Activated CD4-positive, alpha-beta T cell treated with anti-CD3 and anti-CD28 coated beads, Interleukin-2, amount 50 U/mL, for 24 hours (primary cell): ENCODE measurements at places on chromosomes 12 and 14.

DNA sequence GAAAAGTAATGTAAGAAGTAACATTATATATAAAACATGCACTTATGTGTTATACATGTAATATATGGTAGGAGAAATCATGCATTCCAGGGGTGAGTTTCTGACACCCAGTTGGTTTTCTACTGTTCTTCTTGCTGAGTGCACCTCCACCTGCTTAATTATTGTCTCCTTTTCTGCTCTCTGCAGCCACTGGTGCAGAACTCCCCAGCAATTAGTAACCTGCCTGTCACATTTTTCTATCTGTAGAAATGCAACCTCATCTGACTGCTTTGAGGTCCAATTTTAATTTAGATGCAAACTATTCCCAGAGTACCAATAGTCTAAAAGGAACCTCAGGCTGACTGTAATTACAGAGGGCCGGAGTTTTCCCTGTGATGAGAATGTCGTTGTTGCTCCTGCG, 842.1 kb downstream of the AACS start:
- DNase-seq = no peak

- DNase-seq = no peak
Measured at GRCh38 chr12:54141431-54142113, 47.2 kb downstream of the SMUG1 start.

- DNase-seq = no peak
Measured at GRCh38 chr14:72549026-72549425, 344.9 kb downstream of the DPF3 start.

DNA sequence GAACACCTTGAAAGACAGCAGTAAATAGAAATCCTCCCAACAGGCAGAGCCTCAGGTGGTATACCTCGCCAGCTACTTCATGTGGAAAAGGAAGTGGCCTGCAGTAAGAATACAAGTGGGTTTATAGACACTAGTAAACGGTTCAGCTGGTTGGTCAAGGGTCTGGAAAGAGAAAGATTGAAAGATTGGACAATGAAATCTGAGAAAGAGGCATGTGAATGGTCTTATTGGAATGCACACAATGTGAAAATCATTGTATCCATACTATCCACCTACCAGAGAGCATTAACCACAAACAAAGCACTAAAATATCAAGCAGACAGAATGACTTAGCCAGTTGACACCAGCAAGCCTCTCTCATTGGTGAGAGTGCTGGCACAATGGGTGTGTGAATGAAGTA, 98.2 kb downstream of the SSPN start:
- DNase-seq = no peak

DNA sequence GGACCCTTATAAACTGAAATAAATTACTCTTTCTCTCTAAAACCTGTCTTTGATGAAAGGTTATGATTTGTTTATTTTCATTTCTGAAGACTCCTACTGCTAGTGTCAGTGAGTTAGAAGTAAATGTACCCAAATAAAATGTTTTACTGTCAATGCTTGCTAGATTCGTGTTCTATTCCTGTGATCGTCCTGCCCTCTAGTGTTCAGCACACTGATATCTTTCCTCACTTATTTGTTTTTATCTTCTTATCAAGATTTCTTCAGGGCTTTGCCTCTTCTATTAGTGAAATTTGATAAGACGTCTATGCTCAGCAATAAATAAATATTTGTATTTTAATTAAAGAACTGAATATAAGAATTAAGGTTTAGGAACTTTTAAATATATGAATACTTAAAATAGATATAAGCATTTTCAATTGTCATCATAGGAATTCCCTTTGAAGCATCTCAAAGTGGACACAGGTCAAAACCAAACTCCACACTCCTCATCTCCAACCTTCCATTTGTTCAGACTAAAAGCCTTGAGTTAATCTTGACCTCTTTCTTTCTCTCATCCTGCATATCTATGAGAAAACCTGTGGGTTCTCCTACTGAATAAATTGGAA, 75.8 kb downstream of the C12orf50 start:
- DNase-seq = no peak

DNA sequence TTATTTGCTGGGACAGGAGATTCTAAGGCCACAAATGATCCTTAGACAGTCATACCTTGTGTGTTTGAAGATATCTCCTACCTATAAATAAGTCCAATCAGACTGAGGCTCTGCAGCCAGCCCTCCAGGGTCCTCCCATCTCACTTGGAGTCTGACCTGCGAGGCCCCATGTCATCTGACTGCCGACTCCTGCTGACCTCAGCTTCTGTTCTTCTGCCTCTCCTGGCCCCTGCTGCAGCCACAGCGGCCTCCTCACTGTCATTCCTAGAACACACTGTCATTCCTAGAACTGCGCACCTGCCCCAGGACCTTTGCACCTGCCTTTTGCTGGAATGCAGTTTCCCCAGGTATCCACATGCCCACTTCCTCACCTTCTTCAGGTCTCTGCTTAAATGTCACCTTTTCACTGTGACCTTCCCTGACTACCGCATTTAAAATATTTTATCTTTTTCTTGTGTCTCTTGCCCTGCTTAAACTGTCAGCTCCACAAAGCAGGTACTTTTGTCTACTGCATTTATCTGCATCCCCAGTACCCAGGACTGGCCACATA, 56.5 kb upstream of the RIN3 start:
- no peak for DNase-seq

GRCh38 chr12:120977531-120978295, 630 bp upstream of the HNF1A start:
- no peak for DNase-seq

DNA sequence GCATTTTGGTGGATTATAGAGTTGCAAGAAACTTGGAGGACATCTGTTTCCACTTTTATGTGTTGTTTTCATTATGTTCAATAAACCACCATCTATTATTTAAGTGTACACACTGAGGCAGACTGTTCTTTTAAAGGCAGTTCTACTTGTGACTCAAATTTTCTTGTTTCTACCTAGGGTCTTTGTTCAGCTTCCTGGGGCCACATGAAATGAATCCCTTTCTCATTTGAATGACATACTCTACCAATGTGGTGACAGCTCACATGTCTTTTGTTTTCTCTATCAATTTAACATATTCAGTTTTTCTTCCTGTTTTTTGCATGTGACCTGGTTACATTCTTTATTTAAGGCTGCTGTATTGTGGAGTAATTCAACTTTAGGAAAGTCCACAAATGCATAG, 7.9 kb downstream of the SLC16A7 start:
- DNase-seq = no peak

- no peak for DNase-seq
Measured at GRCh38 chr14:75969126-75969525, 12.7 kb downstream of the TGFB3 start.

- no peak for DNase-seq
Measured at GRCh38 chr12:26870491-26871419, 37.8 kb upstream of the ITPR2 start.

DNA sequence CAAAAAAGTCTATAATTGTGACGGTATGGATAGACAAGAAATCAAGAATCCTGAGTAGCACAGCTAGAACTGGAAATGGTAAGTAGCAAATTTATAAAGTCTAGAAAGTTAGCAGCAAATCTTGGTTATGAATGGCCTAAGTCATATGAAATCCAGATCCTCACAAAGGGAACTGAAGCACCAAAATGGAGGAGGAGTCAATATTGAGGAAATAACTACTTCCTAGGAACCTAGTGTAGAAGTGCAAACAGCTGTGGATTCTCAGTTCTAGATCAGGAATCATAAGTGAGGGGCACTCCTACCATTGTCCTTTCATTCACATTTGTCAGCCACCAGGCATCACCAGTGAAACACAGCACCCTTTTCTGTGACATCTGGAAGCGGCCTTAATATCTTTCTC, 202.2 kb upstream of the DCN start:
- no peak for DNase-seq

- no peak for DNase-seq
Measured at GRCh38 chr14:80233470-80234089, 22.3 kb upstream of the DIO2 start.

DNA sequence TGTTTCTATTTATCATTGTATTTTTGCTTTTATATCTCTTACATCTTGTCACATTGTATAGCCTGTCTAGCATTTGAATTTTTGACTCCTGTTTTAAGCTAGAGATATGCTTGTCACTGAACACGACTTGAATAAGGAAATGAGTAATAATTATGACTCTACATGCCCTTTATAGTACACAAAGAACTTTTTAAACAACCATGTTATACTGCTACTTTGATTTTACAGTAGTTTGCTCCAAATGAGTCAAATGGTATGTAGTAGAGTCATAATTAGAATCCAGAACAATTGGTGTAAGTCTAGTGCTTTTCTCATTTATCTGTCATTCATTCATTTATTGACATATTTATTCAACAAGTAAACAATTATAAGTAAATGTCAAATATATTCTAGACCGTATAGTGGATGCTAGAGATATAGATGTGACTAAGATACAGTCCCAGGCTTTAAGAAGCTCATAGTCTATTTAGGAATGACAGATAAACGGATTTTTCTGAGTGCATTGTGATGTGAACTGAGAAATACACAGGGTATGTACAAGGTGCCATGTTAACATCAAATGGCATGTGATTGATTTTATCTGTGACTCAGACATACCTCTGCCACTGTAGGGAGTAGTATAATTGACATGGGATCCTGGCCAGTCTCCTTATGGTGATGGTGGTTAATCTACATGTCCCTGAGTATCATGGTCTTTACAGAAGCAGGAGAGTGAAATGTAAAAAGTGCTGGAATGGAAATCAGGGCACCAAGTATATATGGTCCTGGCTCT, 799.7 kb downstream of the DIO2 start:
- DNase-seq = no peak

DNA sequence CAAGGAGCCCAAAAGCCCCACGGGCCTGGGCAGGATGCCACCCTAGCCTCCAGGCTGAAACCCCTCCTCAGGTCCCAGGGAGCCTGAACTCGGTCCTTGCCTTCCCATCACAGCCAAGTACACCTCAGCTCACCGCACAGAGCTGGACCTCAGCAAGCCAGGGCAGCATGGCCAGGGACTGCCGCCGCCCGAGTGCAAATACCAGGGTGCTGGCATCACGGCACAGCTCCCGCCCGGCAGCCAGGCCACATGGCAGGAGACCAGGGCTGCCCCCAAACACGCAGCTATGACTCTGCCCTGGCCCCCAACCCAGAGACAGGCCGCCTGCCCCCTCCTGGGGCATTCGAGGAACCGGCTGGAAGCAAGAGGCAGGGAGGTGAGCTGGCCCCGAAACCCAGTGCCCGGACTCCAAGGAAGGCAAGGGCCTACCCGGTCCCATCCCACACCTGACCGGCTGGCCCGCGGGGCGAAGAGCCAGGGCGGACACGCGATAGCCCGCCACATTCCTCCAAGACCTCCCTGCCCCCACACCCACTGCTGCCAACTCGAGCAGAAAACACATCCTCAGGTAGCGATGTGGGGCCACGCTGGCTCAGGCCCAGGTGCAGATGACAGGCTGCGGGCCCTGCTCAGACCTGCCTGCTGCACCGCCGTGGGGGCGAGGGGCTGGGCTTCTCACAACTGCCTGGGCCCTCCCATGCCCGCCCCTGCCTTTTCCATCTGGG, 2.7 kb downstream of the JAG2 start:
- no peak for DNase-seq

- DNase-seq = no peak
Measured at GRCh38 chr14:28406196-28406595, 360.4 kb upstream of the FOXG1 start.

- DNase-seq = no peak
Measured at GRCh38 chr12:12608557-12608957, 3.1 kb upstream of the CREBL2 start.

- DNase-seq = no peak
Measured at GRCh38 chr14:93042968-93043940, 72.5 kb downstream of the ITPK1 start.

DNA sequence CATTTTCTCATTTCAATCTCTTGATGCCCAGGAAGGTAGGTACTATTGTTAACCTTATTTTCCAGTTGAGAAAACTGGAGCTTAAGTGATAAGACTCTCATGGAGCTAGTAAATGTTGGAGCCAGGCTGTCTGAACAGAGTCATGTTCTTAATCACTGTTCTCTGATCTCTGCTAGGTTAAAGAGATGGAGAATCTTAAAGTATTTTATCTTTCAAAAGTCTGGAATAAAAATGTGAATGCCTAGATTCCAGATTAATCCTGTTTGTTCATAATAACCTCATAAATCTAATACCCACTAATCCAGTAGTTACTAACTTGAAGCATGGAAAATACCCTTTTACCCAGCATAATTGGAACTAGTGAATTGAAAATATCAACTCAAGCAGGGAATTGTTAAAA, 341.0 kb upstream of the RGS6 start:
- DNase-seq = no peak

DNA sequence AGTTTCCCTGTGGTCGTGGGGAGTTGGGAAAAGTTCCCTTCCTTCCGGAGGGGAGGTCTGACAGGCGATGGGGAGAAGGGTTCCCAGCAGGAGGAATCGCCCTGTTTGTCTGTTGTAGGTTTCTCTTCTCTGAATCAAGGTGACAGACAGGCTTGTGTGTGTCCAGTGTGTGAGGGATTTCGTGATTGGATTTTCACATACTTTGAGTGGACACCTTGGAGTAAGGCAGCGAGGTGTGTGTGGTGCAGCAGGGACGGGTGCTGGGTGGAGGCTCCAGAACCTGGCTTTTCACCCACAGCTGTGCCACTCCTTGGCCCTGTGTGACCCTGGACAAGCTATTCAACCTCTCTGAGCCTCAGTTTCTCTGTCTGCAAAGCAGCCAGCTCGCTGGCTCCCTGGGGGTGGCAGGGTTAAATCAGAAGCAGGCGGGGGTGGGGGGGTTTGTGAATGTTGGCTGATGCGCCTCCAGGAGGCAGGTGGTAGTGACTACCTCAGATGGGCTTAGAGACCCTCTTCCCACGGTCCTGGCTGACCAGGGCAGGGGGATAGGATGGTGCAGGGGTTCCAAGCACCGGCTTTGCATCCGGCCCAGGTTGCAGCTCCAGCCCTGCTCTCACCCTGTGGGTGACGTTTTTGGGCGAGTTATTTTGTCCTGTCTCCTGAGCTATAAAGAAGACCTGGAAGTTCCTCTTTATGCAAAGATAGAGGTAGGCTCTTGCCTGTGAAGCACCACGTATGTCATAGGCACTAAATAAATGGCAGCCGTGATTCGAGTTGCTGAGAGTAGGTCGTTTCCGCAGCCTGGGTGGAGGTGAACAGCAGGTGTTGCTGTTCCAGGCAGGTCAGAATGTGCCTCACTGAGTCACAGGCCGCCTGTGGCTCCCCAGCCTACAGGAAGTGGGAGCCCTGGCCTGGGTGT, 679 bp downstream of the BDKRB2 start:
- DNase-seq = no peak

- peak; percentile 70 for DNase-seq
Measured at GRCh38 chr12:57590864-57591781, at the start of gene PIP4K2C. Gene PIP4K2C (plus strand): TSS chr12:57591192. CDS start chr12:57591290, 98 bp downstream.

GRCh38 chr12:52532636-52533035, 12.4 kb upstream of the KRT5 start:
- DNase-seq = no peak

DNA sequence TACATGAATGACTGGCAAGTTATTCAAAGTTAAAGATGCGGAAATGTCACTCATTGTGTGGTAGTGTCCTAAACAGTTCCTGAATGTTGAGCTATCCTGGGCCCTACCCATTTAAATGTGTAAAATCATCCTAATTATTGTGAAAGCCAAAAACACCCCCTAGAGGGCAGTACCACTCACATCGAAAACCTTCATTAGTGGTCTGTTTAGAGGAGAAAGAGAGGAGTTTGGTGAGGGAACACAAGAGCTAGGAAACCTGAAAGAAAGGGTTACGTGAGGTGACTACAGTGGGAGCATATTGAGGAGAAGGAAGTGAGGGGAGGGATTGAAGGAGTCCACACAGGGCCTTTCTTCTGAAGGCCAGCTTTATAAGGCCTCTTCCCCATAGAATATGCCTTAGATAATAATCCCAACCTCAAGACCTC, 2.5 kb upstream of the TEP1 start:
- DNase-seq = no peak
